ENCODE measurements at places on chromosomes 12 and 14.

DNA sequence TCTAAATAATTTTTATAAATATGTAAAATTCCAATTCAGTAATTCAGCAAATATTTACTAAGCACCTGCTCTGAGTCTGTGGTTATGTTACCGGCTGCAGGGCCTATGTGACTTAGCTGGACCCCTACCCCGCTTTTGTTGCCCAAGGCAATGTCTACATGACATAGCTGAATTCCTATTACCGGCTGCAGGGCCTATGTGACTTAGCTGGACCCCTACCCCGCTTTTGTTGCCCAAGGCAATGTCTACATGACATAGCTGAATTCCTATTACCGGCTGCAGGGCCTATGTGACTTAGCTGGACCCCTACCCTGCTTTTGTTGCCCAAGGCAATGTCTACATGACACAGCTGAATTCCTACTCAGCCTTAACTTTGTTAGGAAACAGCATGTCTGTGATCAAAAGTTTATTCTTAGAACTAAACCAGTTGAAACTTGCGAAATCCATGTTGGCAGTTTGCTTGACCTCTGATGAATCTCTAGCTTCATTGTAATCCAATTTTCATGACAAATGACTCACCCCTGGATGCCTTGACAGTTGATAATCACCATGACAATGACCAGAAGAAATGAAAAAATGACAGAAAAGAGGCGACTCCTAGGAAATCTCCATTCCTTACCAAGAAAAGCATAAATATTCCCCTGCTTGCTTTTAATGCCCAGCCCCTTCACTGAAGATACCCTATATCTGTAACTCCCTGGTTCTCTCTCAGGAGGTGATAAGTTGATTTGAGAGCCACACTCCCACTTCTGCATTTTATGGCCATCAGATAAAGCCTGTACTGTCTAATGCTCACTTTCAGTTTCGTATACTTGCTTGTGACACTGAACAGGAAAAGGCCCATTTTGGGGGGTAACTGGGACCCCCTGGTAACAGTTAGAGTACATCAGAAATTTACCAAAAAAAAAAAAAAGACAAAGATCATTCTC, 148.4 kb upstream of the SYT10 start:
- no peak for DNase-seq

GRCh38 chr14:60812987-60813386, 78.4 kb downstream of the MNAT1 start:
- no peak for DNase-seq

GRCh38 chr14:69708586-69709560, 58.1 kb upstream of the SRSF5 start:
- peak; percentile 67 for DNase-seq

DNA sequence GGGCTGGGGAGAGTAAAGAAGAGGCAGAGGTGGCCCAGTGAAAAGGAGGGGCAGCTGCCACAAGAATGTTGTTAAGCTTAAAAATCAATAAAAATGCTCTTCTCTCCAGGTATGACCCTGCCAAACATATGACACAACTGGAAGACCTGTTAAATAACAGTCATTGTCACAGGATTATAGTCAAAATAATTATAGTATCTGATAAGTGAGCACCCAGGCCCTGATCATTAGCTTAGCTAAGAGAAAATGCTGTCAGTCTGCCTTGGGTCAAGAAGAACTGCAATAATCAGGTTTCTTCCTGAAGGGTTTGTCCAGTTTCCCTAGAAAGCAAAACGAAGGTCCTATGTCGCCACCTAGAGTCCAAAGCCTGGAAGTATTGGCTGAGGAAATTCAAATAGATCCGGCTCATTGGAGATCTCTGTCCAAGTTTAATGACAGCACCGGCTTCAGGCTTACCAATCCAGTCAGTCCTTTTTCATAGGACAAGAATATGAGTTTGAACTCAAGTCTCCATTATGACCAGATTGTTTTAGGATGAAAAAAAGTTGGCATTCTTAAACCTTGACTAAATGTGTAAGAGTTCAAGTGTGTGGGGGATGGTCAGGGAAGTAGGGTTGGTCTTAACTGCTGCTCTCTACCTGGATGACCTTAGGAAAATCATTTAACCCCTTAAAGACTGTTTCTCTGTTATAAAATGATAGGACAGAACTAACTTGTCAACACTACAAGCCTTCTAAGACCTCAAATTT, 22.5 kb upstream of the NKX2-8 start:
- DNase-seq, result peak; percentile 86

DNA sequence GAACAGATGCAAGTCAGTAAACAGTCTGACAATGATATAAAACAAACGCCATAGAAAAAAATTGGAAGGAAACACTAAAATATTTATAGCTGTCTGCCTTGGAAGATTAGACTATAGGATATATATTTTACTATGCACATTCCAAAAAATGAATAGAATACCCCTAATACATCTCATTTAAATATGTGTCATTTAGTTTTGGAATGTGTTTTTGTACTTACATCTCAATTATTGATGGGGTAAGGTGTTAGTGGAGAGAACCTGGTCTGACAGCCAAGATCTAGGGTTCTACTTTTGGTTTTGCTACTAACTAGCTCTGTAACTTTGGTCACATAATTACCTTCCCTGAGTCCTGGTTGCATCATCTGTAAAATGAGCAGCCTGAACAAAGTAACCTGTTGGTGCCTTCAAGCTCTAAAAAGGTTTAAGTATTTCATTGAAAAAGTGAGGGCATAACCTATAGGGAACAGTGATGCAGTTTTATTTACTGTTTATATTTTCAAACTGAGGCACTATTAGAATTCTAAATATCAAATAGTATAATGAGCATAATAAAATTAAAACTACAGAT, 28.6 kb upstream of the SLC6A13 start:
- no peak for DNase-seq

DNA sequence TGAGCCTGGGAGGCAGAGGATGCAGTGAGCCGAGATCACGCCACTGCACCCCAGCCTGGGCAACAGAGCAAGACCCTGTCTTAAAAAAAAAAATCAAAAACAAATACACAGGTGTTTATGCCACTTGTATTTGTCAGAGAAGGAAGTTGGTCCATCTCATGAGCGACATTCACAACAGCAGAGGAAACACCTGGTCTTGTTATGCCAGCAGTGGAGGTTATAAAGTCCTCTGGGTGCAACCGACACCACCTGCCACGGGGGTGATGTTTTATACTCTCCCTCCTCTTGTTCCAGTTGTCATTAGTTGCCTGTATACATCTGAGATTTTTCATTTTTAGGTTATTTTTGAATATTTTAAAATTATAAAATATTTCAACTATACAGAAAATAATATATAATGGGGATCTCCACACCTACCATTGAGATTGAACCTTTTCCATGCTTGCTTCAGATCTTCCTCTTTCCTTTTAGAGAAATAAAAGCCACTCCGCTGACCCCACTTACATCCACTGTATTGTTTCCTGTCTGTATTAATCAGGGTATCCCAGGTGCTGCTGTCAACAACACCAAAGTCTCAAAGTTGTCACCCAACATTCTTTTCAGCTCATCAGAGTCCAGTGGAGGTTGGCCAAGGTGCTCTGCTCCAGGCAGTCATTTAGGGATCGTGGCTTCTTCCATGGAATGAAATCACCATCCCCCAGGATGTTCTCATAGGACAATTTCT, 65.1 kb downstream of the RNFT2 start:
- DNase-seq, result no peak

DNA sequence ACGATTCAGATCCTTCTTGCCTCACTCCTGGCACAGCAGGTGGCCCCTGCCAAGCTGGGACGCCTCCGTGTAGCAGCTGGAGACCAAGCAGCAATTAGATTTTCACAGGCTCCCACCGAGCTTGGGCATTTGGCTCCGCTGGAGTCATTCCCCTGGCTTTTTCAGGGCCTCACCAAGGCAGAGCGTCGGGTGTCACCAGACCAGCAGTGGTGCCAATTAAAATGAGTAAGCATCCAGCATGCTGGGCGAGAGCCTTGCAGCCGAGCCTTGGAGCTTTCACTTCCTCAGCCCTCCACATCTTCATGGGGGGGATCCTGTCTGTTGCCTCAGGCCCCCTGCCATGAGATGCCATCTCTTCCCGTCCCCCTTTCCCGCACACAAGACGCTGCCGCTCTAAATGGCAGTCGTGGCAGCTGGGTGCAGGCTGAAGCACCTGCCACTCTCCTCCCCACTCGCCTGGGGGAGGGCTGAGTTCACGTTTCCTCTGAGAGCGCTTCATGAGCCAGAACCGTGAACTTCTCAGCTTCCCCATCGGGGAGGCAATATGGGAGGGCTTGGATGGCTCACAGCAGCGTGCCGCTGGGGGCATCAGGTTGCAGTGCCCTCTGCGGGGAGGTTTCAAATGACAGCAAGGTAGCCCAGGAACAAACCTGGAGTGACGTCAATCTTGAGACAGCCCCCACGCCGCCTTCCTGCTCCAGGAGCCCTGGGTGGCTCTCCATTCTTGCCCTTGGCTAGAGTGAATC, 11.7 kb downstream of the TPCN1 start:
- DNase-seq, result peak; percentile 48

DNA sequence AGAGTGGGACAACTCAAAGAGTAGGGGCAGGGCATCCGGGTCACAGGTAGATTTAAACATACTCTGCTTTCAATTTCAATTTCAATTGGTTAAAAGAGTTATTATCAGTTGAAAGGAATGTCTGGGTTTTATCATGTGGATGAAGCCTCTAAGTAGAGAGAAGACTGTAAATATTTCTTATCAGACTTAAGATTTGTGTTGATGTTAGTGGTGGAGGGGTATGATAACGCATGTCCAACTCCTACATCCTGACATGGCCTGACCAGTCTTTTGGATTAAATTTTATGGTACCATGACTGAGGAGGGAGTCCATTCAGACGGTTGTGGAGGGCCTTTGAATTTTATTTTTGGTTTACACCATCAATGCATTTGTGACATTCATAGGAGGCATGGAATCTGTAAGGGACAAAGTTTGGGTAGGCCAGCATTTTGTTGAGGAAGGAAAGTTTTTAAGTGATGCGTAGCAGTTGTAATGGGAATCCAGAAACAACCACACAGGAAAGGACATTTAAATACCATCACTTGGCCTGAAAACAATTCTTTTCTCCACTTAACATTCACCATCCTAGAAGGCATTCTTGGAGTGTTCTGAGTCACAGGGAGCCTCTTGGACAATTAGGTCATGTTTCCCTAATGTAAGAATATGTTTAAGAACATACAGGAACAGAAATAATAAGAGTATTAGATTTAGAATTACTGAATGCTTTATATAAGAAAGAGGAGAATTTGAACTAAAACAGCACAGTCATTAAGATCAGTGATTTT, 371.9 kb downstream of the ATP23 start:
- DNase-seq, result no peak

DNA sequence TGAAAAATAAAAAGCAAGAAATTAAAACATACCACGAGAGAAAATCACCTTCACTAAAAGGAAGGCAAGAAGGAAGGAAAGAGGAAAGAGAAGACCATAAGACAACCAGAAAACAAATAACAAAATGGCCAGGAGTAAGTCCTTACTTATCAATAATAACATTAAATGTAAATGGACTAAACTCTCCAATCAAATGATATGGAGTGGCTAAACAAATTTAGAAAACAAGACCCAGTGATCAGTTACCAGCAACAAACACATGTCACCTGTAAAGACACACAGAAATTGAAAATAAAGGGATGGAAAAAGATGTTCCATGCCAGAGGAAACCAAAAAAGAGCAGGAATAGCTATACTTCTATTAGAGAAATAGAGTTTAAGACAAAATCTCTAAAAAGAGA, 85.0 kb upstream of the SLC38A4 start:
- no peak for DNase-seq

DNA sequence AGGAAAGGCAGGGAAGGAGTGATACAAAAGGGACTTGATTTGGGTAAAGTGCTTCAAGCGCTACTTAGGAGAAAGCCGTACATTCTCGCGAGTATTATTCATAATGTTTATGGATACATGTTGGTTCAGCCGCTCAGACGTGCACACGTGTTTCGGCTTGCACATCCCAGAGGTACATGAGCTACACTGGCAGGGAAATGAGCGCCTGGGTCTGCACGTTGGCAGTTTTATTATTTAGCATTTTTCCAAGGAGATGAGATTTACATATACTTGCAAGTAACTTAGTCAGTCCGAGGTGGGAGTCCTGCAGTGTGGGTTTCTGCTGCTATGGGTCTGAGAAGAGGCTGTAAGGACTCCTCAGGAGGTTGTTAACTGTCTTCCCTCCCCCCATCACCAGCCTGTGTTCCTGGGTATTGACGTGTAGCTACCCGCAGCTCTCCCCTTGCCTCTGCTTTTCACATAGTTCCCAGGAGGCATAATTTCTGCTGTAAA, 1.5 kb downstream of the PRKCH start:
- no peak for DNase-seq

DNA sequence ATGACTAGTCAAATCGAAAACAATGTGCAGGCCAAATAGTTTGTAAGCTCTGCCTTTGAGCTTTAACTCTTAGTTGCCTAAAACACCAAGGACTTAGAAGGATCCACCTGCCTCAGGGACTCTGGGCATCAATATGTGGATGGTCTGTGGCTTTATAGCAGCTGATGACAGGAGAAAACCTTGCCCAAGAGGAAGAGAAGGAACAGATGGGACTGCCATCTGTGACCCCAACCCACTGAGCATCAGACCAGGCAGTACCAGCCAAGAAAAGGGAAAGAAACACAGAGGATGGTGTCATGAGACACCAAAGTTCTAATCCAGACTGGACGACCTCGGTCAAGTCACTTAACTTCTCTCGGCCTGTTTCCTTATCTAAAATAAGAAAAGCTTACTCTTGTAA, 12.7 kb downstream of the TGFB3 start:
- no peak for DNase-seq

- no peak for DNase-seq
Measured at GRCh38 chr12:57837864-57838562, 8.5 kb downstream of the CTDSP2 start.

DNA sequence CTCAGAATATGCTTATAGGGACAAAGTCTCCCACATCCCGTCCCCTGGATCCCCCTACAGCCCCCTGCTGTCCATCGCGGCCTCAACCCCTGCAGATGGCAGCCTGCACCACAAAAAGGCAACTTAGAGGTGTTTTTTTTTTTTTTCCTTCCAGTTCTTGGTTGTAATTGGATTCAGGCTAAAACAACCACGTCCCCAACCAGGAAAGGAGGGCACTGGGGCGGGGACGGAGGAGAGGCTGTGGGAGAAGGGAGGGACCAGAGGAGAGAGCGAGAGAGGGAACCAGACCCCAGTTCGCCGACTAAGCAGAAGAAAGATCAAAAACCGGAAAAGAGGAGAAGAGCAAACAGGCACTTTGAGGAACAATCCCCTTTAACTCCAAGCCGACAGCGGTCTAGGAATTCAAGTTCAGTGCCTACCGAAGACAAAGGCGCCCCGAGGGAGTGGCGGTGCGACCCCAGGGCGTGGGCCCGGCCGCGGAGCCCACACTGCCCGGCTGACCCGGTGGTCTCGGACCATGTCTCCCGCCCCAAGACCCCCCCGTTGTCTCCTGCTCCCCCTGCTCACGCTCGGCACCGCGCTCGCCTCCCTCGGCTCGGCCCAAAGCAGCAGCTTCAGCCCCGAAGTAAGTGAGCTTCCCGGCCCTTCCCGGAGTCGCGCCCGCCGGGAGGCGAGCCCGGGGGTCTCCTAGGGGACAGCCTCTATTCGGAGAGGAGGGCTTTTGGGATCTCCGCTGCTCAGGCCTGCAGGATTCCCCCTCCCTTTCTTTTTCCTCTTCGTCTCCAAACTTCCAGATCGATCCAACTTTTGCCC, at the start of gene MMP14:
TSS of gene MMP14 (plus strand) at position 285 of the 813 bp plus-strand sequence. CDS start at position 518, 233 bp downstream.
- peak; percentile 87 for DNase-seq
